Epithelial cell of esophagus (primary cell): ENCODE measurements at places on chromosomes 2 and 18.
A peak's percentile ranks its signal among the peaks of the same experiment; 100 is the strongest.

GRCh38 chr2:217366966-217367365 is 507.1 kb upstream of the TNP1 start:
- peak; percentile 73 for DNase-seq

GRCh38 chr2:95351598-95351915 is 51.0 kb upstream of the FAHD2A start:
- no peak for DNase-seq

- no peak for DNase-seq
Measured at GRCh38 chr2:43218155-43218701, 8.2 kb downstream of the ZFP36L2 start.

- no peak for DNase-seq
Measured at GRCh38 chr2:4417771-4418170, 714.4 kb downstream of the DCDC2C start.

DNA sequence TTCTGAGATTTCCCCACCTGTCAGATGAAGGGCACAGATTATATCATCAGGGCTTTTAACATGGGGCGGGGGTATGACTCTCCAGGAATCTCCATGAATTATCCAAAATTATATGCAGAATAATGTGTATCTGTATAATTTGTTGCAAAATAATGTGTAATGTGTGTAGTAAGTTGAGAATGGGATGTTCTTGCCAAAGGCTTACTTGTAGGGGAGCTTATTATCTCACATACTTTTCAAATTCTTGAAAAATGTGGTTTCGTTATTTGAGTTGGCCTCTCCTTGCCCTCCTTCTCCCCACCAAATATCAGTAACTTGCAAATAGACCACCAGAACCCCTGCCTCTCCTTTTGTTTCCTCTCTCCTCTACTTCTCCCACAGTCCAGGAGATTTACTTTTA is 35.6 kb downstream of the UBR3 start:
- DNase-seq = no peak

GRCh38 chr2:46801731-46802664 is 113.6 kb downstream of the MCFD2 start:
- DNase-seq = peak; percentile 58

GRCh38 chr2:55136138-55136541 is 85.9 kb upstream of the RTN4 start:
- DNase-seq = no peak

DNA sequence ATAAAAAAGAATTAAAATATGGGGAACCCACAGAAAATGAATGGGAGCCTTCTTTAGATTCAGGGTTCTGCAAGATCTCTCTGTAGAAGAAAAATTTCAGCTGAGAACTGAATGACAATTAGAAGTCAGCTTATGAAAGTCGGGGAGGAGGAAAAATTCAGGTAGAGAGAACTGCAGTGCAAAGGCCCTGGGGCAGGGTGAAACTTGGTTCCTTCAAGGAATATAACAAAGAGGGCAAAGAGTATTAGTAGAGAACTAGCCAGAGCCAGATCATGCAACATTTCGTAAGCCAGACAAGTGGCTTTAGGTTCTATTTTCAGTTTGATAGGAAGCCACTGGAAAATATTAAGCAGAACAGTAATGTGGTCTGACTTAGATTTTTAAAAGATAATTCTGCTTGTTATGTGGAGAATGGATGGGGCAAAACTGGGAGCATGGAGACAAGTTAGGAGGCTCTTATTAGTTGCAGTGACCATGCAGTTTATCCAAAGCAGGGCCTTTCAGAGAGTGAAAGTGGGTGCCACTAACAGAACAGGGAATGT is 27.9 kb downstream of the RAB27B start:
- DNase-seq = no peak

DNA sequence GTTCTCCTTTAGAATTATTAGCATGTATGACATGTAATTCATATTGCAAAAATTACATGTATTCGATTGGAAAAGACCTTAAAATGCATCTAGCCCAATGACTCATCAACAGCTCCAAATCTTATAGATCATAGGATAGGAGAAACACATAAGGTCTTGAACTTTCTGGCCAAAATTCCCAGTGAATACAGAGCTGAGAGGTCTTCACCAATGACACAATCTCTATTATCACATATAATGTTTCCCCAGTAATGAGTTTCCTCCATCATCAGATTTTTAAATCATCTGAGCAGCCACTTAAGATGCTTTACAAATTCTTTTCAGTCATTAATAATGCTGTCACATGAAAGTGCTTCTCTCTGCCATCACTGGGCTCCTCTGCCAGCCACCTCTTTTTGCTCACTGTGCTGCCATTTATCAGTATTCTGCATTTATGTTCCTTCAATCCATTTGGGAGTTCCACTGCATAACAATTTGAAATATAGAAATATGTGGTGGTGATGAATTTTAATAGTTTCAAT is 804.9 kb downstream of the SUCLG1 start:
- DNase-seq = no peak

DNA sequence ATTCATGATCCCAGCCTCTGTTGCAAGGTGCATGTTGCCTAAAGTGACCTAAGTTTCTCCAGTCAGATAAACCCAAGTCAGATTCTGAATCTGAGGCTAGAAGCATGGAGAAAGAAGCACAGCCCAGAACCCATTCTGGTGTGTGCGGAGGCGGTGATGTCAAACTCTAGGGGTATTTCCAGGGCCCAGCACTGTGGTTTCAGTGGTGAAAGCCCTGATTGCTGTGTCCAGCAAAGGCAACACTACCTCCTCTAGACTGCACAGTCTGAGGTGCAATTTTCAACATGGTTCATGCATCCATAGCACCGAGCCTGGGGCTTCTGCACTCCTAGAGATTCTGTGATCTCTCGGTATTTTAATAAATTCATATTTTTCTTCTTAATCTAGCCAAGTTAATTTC is 264.8 kb upstream of the KLHL29 start:
- no peak for DNase-seq

GRCh38 chr18:11506856-11507255 is 102.5 kb upstream of the SLC35G4 start:
- no peak for DNase-seq

DNA sequence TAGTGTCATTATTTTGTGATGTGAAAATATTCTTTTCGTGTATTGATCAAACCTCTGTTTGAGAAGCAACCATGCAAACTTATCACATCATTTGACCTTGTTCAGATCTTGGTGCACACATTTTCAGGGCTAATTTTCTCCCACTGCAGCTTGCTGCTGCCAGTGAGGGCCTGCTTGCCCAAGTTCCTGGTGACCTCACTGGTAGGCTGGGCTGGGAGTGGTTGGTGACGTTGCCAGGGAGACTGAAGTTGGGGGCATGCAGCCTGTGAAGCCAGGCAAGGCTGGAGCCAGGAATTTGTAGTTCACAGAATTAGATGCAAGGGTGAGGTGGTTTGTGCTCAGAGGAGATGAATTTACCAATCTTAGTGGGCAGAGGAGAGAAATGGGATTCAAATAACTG is 38.5 kb downstream of the PARD3B start:
- no peak for DNase-seq

DNA sequence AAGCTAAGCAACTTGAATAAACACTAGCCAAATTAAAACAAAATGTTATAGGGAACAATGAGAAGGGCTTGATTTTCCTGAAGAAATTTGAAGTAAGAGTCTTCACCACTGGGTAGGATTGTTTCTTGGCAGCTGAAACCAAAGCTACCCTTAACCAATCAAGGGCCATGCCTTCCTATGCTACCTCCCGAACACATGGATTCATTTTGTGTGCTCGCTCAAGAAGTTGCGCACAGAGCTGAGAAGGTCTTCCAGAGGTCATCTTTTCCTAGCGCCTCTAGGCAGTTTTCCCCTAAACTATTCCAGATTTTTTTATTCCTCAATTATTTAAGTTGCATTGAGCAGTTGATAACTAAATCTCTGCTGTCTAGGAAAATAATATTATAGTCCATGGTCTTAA is 264.6 kb downstream of the RBM43 start:
- DNase-seq = no peak

- DNase-seq = no peak
Measured at GRCh38 chr2:241302759-241303651, 12.5 kb downstream of the HDLBP start.

GRCh38 chr2:167908786-167909185 is 338.6 kb downstream of the STK39 start:
- DNase-seq = no peak

- no peak for DNase-seq
Measured at GRCh38 chr2:216880509-216881184, 20.8 kb upstream of the TNP1 start.

DNA sequence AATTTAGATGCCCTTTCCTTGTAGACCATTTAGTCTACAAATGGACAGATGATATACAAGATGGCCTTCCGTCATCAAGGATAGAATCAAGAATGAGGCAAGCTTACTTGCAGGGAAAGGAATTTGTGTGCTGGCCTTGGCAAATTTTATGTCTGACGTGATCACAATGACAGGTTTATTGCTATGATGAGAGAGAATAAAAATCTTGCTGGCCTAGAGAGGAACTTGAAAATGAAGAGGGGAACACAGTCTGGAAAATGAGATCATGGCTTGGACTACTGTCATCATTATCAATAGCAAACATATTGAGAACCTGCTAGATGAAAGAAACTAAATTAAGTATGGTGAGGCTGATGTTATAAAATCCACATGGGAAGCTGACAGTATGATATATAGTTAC is 66.0 kb downstream of the CSRNP3 start:
- no peak for DNase-seq

GRCh38 chr18:76347341-76347740 is 147.7 kb downstream of the ZNF516 start:
- no peak for DNase-seq

- no peak for DNase-seq
Measured at GRCh38 chr2:24672589-24672988, 120.6 kb downstream of the PTRHD1 start.

DNA sequence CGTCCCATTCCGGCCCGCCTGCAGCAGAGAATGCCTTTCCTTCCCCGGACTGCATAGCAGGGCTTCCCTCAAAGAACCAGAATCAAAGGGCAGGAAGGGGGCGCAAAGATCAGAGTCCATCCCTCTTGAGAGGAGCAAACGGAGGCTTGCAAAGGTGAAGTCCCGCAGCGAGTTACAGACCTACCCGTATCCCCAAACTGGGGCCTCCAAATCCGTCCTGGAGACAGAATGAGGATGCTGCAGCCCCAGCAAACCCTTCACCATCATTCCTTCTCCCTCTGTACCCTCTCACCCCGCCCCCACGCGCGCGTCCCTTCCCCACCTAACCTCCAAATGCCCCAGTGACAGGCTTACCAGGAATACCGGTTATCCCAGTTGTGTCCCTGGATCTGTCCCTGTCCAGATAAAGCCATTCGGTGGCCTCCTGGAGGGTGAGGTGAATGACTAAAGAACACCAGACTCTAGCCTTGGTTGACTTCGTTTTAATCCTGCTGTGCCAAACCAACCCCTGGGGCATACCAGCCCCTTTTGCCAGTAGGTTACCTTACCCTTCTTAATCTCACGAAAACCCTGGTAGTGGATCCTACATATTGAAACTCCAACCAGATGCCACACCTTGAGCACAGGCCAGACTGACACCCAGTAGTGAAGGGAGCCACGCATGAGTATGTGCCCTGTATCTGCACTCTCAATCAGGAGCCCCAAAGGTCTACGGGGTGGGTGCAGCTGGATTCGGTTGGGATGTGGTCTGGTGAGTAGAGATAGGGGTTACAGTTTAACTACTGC is 961 bp upstream of the SLC40A1 start:
- DNase-seq = peak; percentile 2

DNA sequence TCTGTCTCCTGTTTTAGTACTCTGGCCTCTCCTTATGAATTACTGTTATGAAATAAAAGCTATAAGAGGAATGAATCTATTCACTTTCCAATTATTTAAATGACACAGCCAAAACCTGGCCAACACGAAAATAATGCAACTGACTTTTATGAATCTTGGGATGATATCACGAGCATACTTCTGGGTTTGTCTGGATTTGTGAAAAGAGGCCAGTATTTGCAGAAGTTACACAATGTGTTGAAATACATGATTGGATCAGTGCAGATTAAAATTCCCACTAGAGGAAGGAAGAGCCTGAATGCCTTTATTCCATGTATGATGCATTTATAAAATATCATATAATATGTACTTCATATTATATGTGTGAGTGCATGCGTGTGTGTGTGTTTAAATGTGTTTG is 418.2 kb downstream of the GRB14 start:
- no peak for DNase-seq

DNA sequence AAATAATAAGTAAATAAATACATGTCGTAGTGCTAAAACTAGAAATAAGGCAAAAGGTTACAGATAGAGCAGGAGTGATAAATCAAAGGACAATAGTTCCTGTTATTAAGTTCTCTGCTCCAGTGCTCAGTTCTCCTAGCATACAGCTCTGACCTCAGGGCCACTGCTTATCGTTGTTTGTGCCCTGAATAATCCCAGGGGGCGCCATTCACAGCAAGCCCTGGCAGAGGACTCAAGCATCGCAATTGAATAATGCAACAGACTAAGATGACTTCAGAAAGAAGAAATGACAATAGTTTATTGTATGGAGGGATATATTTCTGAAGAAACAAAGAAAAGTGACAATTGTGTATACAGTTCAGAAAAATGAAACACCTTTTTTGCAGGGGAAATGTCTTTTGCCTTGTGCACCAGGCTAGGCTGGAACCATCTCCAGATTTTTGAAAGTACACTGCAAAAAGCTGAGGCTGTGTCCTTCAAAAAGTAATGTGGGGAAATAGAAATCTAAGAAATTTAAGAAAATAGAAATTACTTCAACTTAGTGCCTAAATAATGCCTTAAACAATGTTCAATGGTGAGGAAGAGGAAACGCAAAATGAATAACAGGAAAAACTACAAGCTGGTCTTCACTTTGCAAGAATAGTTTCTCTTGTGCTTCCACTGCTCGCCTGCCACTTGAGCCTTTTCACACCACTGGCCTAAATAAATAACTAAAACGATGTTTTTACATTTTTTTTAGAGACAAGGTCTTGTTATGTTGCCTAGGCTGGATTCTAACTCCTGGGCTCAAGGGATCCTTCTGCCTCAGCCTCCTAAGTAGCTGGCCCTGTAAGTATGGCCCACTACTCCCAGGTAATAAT is 19.0 kb upstream of the CCNYL1 start:
- DNase-seq = peak; percentile 42

GRCh38 chr18:27956001-27956640 is 220.8 kb downstream of the CDH2 start:
- no peak for DNase-seq

GRCh38 chr18:67590571-67591141 is 74.1 kb upstream of the DSEL start:
- DNase-seq = peak; percentile 22

- DNase-seq = peak; percentile 60
Measured at GRCh38 chr2:65545837-65546805, 113.7 kb upstream of the SPRED2 start.
